ENCODE measurements at places on chromosomes 1 and 21. TPM values are rescaled to one million over a fixed set of nuclear protein-coding genes. Genes with fewer than 3 reads are reported as not detected.

Gene CHI3L2
- not detected for total RNA-seq

Gene AGBL4
- total RNA-seq: 0.67 TPM

Gene NUF2
- total RNA-seq: 0.81 TPM

Gene CD48
- 0.71 TPM for total RNA-seq

Gene RCSD1
- 51.5 TPM for total RNA-seq

Gene SYPL2
- 11.3 TPM for total RNA-seq

Gene LRRC42
- total RNA-seq: 18.5 TPM

Gene TMPRSS15
- total RNA-seq: not detected

DNA sequence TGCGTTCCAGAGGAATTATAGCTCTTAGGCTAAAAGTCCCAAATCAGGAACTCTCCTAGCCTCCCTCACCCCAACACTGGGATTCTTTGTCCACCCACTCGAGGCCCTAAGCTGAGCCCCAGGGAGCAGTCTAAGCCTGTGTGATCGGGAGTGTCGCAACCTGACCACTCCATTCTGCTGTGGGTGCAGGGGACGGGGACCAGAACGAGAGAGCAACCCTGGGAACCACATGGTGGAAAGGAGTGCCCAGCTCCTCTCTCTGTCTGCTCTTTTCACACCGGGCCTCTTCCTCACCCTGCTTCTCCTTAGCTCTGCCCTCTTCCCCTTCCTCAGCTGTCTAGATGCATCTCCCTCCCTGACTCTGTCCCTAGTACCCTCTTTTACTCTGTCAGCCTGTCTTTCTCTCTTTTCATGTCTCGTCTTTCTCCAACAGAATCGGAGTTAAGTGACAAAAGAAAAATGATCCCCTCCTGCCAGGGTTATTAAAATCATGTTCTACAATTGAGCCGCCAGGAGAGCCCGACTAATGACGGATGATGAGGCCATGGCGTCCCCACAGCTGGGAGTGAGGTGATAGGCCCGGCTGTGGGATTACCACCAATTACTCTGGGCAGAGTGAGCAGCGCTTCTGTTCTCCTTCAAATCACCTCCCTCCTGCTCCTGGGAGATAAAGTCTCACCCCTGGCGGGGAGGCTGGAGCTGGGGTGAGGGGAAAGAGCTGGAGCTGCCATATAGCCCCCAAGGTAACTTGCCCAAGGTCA lies 34.5 kb upstream of the CSF3R start:
- H3K27ac ChIP-seq: no peak overlapping the region
- H3K27me3 ChIP-seq: no peaks in the 10 kb centered on the region
- DNase-seq: no peak
- H3K4me3 ChIP-seq: no peak overlapping the region

DNA sequence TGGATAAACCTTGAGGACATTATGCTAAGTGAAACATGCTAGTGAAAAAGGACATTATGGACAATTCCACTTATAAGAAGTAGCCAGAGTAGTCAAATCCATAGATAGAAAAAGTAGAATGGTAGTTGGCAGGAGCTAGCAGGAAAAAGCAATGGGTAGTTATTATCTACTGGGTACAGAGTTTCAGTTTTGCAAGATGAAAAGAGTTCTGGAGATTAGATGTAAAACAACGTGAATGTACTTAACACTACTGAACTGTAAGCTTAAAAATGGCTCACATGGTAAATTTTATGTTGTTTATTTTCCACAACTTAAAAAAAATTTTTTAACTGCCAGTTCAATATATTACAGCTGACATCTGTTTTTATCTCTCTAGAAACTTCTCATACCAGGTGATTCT lies 19.4 kb downstream of the JAK1 start:
- no peak overlapping the region for H3K4me3 ChIP-seq
- H3K27me3 ChIP-seq: no peaks in the 10 kb centered on the region
- peaks cover 2% of the 10 kb centered on the region for H3K4me1 ChIP-seq

GRCh38 chr1:180522213-180522515 lies 19.8 kb upstream of the ACBD6 start:
- peaks cover 30% of the 10 kb centered on the region for H3K4me1 ChIP-seq
- no peak overlapping the region for H3K27ac ChIP-seq

DNA sequence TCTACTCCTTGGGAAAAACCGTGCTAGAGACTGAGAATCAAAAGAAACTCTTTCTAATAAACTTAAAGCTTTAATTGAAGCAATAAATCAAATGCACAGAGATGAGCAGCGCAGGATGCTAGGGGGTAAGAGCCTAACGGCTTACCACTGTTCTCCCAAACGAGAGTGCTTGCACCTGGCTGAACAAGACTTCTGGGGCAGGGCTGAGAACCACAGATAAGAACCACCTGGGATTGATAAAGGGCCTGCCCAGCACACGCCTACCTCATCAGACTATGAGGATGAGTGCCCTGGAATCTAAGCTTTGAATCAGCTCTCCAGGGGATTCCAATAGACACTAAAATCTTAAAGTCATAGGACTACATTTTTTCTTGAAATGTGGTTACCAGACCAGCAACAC lies 43.3 kb downstream of the KRTAP19-8 start:
- H3K36me3 ChIP-seq: no peaks in the 10 kb centered on the region
- no peak overlapping the region for H3K4me3 ChIP-seq
- DNase-seq: no peak
- H3K4me1 ChIP-seq: no peaks in the 10 kb centered on the region
- H3K27ac ChIP-seq: no peak overlapping the region
- no peaks in the 10 kb centered on the region for H3K27me3 ChIP-seq

- peaks cover 11% of the 10 kb centered on the region for H3K4me1 ChIP-seq
- peak overlapping the region; percentile 90 for H3K27ac ChIP-seq
- H3K27me3 ChIP-seq: no peaks in the 10 kb centered on the region
- DNase-seq: no peak
- H3K4me3 ChIP-seq: peak overlapping the region; percentile 92
- H3K36me3 ChIP-seq: no peaks in the 10 kb centered on the region
Measured at GRCh38 chr1:244449936-244450508, 1.7 kb downstream of the ADSS2 start.

DNA sequence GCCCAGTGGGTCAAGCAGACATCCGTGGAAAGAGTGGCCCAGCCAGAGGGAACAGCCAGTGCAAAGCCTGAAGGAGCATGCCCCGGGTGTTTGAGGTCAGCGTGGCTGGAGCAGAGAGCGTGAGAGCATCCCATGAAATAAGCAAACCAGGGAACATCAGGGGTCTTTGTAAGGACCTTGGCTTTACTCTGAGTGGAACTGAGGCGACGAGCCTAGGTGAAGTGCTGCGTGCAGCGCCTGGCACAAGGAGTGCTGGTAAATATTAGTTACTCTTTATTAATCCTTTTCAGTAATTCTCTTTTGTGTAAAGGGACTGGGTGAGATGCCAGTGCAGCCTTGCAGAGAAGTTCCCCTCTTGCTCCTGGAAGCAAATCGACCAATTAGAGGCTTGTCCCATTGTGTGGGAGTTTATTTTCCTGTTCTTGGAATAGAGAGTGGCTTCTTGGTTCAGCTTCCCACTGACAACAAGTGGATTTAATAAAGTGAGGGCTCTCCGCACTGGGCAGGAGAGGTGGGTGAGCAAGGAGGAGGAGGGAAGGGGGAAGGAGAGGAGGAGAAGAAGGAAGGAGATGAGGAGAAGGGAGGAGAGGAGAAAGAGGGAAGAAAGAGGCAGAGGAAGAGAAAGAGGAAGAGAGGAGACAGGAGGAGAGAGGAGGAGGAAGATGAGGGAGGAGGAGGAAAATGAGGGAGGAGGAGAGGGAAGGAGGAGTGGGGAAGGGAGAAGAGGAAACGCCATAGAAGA lies 37.6 kb upstream of the DISP3 start:
- no peaks in the 10 kb centered on the region for H3K36me3 ChIP-seq
- H3K27me3 ChIP-seq: peaks cover 13% of the 10 kb centered on the region
- no peak overlapping the region for H3K4me3 ChIP-seq
- no peaks in the 10 kb centered on the region for H3K4me1 ChIP-seq
- no peak for DNase-seq
